Fibroblast of skin of left quadriceps (primary cell): ENCODE measurements at places on chromosomes 1 and 21.
A peak's percentile ranks its signal among the peaks of the same experiment; 100 is the strongest.

DNA sequence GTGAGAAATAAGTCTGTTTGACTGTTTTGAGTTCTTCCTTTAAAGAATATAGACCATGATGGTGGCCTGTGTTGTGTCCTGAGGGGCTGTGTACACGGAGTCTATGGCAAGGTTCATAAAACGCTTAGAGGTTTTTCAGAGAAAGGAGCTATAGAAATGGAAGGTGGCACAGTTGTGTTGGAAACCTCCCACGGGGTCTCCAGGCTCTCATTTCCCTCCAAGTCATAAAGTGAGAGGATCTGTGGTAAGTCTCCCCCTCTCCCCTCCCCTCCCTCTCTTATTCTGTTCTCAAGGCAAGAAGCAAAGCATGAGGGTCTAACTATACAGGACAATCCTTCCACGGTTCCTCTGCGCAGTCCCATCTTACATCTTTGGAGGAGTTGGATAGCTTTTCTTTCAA lies 139.2 kb downstream of the KIF26B start:
- DNase-seq = no peak

DNA sequence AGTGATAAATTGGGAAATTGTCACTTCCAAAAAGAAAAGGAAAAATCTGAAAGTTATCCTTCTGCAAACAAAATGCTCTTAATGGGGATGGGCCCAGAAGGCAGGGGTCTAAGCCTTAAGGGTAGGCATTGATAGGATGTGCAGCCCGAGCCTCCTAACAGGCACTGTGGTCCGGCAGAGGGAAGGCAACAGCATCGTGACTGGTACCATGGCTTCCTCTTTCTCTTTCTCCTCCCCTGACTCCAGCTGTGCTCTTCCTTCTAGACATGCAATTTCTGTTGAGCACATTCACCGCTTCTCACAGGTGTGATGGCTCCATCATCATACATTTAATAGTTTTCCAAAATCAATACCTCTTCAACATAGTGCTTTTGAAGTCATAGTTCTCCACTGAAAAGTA lies 91.5 kb downstream of the SELENOF start:
- no peak for DNase-seq

GRCh38 chr1:228397966-228398365 lies 8.7 kb downstream of the TRIM11 start:
- no peak for DNase-seq

GRCh38 chr1:193031431-193031830 lies 27.7 kb downstream of the UCHL5 start:
- no peak for DNase-seq

DNA sequence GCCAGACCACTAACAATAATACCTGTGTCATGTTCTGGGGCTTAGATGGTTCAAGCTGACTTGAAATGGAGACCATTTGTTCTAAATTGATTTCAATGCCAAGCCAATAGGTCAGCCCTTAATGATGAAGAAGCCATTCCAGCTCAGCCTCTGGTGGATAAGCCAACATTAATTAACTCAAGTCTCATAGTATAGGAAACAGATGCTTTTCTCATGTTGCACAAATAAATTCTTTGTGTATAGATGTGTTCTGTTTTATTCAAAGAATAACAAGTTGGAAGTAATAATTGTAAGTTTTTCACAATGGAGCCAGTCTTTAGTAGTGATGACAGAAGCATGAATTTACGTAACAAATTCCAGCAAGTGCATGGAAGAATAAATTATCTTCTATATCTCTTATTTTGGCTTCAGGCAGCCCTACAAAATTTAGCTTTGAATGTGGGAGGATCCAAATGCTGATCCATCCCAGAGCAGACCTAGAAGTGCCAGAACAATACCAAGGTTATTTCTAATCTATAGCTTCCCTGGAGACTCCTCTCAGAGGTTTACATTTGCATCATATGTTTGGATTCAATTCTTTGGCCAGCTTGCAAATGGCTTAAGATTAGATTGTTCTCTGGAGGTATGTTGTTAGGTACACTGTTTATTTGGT lies 42.2 kb upstream of the C1orf105 start:
- DNase-seq = no peak

DNA sequence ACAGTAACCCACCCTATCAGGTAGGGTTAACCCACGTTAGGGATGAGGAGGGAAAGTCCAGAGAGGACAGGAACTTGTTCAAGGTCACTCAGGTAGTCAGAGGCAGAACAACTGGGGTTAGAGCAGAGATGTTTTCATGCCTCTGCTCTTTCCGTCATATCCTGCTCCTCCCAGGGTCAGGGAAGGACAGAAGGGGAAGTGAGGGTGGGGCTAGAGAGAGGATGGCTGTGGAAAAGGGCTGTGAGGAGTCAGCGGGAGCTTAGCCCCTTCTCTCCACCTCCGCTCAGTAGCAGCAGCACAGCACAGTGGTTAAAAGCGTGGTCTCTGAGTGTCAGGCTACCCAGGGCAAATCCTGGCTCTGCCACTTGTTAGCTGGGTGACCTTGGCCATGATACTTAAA lies 36.5 kb downstream of the DDX20 start:
- no peak for DNase-seq

- no peak for DNase-seq
Measured at GRCh38 chr1:230909974-230910754, 41.8 kb upstream of the C1orf198 start.

- peak; percentile 52 for DNase-seq
Measured at GRCh38 chr1:240691909-240692705, 80.2 kb upstream of the GREM2 start.

GRCh38 chr1:200429221-200429751 lies 19.4 kb upstream of the ZNF281 start:
- peak; percentile 44 for DNase-seq

DNA sequence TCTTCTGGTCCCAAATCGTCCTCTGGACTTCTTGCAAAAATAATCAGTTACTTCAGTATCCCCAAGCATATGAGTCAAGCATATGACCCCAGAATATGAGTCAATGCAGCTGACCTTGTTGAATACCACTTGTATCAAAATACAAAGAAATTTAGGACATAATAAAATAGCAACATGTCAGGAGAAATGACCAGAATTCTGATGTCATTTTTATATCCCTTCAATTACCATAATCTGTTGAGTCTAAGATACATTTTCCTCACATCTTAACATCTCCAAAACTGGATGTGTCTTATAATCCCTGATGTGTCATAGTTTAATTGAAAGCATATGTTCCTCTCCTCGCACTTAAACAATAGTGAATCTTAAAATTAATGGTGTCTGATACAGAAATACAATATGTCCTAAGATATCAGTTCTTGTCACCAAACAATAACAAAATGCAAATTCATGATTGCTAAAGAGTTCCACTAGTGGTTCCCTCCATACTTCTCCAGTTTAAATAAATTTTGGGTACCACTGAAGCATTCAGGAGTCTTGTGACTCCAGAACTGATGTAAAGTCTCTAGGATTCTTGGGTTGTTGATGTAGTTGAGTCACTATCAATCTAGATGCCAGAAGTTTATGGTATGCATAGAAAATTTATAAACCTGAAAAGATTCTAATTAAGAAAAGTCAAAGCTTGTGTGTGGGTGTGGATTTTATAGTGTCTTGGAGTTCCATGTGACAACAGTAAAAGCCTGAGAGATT lies 41.8 kb downstream of the KIFAP3 start:
- peak; percentile 60 for DNase-seq

DNA sequence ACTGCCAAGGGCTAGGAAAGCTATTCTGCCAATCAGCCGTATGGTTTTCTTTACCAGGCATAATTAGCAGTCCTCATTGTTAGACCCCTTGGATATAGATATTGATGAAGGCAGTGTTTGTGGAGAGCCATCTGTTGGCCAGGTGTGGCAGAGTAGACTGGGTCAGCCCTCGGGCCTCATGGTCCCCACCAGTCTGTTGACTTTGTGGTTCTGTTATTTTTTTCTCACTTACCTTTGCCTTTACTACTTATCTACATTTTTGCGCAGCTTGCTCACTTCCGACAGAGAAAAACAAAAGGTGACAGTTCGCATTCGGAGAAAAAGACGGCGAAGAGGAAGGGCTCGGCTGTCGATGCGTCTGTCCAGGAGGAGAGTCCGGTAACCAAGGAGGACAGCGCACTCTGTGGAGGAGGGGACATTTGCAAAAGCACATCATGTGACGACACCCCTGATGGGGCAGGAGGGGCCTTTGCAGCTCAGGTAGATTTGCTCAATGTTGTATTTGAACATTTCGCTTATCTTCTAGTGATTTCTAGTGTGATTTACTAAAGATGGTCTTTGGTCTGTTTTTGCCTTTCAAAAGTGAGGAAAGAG lies 2.3 kb downstream of the PCNT start:
- DNase-seq = no peak

GRCh38 chr1:184860535-184860934 lies 105.9 kb upstream of the EDEM3 start:
- no peak for DNase-seq

GRCh38 chr1:147924813-147925212 lies 3.4 kb upstream of the GPR89B start:
- no peak for DNase-seq

DNA sequence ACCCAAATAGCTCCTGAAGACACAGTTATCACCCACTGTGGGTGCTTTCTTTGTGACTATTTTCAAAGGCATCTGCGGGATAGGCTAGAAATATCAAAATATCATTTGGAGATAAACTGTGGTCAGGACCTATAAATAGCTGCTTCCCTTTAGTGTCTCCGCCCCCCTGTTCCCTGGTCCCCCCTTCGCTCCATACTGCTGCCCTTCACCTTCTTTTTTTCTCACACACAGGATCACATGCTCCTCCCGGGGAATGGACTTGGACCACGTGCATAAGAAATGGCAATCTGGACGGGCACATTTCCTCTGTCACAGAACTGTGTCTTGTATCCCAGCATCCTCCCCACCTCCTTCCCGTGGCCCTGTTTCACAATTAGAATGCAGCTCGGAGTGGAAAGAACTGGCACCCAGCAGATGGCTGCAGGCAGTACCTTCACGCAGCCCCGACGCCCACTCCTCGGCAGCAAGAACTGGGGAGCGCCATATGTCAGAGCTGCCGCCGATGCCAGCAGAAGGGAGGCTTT lies 68.8 kb upstream of the SSX2IP start:
- no peak for DNase-seq

GRCh38 chr1:161330346-161330745 lies 16.2 kb downstream of the SDHC start:
- no peak for DNase-seq

DNA sequence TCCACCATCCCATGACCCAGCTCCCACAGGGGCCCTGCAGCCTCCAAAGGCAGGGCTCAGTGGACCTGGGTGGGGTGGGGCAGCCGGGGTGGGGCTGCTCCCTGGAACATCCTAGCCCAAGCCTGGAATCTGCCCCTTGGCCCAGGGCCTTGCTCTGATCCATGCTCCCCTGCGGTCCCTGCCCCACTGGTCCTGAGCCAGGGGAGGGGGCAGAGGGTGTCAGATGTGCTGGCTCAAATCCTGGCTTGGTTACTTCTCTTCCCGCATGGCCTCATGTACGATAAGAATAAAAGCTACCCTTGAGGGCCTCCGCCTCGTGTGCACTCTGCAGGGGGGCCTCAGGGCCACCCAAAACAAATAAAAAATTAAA lies 819 bp downstream of the SLC25A34 start:
- no peak for DNase-seq

- DNase-seq = no peak
Measured at GRCh38 chr1:42999308-42999707, 40.6 kb upstream of the SLC2A1 start.

DNA sequence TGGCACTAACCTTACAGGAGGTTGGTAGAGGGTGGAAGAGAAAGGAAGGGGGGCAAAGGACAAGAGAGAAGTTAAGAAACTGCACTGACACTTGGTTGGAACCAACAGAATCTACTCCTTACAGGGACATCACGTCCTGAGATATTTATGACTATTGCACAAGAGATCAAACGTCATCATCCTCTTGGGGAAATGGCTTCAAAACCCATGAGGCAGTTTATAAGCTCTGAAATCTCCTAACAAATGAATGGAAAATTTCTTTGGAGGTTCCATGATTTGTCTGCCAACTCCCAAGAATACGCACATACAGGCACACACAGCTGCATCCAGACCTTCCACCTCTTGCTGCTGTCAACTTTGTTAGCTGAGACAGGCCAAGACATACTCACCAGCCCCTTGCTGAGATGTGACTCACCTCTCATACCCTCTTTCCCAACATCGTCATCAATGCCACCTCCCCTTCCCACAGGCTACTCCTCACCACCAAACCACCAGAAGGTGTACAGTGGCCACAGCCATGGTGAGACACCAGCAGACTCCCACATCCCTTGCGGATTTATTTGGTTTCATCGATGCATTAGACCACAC lies 135.5 kb downstream of the SETD4 start:
- DNase-seq = no peak

GRCh38 chr1:226530591-226530990 lies 18.0 kb upstream of the STUM start:
- DNase-seq = no peak

DNA sequence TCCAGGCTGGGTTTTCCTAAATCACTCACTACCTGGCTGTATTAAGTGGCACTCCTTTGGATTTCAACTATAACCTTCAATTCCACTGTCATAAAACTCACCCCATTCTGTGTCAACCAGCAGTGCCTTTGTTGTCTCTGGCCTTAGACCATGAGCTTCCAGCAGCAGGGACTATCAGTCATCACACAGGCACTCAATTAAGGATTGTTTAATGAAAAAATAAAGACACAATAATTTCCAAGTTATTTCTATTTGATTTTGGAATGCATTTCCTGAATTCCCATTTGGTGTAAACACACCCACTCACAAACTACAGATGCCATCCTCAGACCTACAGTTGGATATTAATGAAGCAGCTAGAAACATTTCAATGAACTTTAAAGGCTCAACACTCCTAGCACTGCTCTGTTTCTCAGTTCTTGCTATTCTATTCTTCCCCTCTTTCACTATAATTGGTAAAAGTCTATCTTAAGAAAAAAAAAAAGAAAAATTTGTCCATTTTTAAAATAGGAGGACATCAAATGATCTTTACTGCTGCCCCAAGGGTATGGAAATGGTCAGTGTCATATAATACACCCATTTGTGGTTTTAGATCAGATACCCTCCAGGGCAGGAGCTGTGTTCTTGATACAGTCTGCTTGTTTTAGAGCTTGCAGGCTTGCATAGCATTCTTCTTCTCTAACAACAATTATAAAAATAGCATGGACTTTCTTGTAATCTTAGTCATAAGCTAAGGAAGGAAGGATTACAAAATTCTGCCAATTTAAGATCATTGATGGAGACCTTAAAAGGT lies 156.4 kb downstream of the PTGER3 start:
- DNase-seq = no peak

- DNase-seq = no peak
Measured at GRCh38 chr1:34444516-34444915, 267.8 kb downstream of the C1orf94 start.

GRCh38 chr1:178330153-178330552 lies 166.6 kb downstream of the CLEC20A start:
- DNase-seq = no peak

DNA sequence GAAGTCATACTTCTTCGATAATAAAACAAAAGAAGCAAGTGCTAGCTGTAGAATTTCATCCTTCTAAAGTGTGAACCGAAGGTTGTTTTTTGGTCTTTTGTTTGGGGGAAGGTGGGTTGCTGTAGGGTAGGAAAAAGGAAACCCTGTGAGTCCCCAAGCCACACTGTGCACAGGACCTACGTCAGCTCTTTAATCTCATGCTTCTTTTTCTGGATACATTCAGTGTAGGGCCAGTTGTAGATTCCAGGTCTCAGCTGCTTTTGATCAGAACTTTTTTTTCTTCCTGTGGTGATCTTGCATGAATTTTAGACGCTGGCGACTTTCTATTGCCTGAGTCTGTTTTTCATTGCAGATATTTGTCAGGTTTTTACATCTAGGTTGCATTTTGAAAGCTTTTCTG lies 40.2 kb downstream of the BCL9 start:
- DNase-seq = no peak

- no peak for DNase-seq
Measured at GRCh38 chr1:13830170-13830569, 130.2 kb downstream of the PRDM2 start.

- DNase-seq = no peak
Measured at GRCh38 chr1:228279011-228279721, 71.3 kb downstream of the OBSCN start.
